ENCODE measurements at places on chromosomes 4 and X.

DNA sequence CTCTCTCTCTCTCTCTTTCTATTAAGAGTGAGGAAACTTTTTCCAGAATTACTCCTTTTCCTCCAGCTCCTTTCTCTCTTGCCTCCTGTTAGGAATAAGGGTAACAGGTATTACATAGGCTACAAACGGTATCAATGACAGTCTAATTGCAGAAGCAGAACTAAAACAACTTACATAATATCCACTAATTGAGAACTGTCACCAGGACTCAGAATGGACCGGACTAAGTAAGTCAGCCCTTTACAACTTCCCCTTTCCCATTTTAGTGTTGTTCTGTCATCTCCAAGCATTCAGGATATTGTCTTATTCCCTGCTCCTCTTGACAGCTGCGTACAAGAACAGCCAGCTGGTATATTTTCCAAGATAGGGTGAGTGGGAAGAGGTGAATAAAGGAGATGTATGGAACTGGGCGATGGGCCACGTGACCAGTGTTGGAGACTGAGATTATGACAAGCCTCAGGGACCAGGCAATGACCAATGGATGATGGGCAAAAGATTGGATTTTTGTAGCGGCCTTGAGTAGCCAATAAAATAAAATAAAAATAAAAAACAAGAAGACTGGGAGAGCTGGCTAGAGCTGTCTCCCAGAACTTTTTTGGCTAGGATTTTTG is 2.3 kb upstream of the FNIP2 start:
- no peak for DNase-seq

DNA sequence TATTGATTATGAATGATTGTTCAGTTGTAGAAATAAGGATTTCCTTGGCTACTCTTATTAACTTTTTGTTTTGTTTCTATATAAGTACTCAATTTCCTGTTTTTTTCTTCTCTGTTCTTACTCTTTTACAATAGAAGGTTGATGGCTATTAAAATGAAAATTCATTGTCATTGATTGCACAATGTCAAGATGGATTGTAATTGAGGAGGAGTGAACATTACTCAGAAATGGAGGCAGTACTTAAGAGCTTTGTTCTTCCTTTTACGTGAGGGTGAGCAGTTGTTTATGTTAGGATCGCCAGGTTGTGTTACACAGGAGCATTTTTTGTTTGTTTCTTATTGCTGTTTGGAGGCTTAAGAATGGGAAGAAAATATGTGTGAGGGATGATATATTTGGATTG is 2062.4 kb downstream of the ARAP2 start:
- DNase-seq = no peak

DNA sequence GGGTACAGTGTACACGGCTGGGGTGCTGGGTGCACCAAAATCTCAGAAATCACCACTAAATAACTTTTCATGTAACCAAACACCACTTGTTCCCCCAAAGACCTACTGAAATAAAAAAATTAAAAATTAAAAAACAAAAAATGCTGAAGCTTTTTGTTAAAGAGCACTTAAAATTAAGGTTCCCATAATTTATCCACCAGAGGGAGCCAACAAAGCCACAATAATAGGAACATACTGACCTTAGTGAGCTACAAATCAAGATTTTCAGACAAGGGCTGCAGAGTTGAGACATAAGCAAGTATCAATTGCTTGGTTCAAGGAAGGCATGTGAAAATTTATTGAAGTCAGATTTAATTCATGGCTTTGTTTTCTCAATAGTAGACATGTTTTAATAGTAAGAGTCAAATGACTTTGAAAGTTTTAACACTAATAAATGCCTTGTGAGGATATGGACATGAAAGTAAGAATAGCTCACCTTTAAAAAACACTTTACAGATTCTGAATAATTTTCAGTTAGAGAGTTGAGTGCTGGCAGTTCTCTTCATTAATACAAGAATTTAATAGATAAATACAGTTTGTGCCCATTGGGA is 43.0 kb upstream of the SCOC start:
- peak; percentile 52 for DNase-seq

DNA sequence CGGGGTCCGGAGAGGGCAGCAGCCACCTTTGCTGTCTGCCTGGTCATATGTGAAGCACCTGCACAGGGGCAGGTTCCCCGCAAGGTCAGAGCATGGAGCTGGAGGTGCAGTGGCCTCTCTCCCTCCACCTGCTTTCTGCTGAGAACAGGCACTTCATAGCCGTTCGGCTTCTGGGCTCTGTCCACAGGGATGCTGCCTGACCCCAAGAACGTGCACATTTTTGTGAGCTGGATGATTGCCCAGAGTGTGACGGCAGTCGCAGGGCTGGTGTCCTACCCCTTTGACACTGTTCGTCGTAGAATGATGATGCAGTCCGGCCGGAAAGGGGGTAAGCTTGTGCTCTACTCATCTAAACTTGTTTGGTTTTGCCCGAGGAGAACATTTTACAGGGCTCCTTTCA is 2.5 kb downstream of the SLC25A4 start:
- no peak for DNase-seq

- DNase-seq = no peak
These were observed 3.7 kb downstream of the SMS start for GRCh38 chrX:21944136-21944615.

GRCh38 chr4:2923141-2923551 is 40.1 kb downstream of the NOP14 start:
- no peak for DNase-seq

GRCh38 chr4:15648600-15648999 is 6.6 kb downstream of the FBXL5 start:
- DNase-seq = no peak

DNA sequence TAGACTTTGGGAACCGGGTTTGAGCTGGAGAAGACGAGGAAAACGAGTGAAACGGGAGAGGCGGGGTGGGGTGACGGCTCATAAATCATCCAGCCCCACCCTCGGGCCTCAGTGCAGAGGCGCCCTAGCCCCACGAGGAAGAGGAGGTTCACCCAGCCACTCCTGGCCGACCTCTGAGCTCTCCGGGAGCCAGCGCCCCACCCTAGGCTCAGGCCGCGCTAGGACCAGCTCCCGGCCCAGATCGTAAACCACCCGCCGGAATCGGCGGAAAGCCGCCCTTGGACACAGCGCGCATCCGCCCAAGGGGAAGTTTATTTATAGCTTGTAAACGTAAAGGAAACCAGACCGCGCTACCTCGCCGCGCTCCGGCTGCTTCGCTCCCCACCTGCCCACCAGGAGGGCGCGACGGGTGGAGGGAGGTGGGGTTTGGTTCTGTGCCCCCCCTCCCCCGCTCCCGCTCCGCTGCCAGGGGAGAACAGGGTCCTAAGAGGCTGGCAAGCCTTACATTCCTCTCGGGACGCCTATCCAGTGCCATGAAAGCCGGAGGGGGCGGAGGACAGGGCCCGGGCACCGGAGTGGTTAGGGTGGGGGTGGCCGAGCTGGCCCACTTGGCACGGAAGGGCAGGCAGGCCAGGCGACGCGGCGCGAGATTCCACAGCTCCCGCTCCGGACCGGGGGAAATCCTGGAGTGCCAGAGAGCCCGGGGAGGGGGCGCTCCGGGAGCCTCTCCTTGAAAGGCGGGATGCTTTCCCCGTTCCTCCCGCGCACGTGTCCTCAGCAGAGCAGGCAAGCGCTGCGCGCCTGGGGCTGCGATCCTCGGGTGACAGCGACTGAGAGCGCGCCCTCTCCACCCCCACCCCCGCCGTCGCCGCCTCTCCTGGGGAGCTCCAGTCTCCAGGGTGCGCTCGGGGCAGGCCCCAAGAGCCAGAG is 84.2 kb downstream of the BCOR start:
- DNase-seq = peak; percentile 90

DNA sequence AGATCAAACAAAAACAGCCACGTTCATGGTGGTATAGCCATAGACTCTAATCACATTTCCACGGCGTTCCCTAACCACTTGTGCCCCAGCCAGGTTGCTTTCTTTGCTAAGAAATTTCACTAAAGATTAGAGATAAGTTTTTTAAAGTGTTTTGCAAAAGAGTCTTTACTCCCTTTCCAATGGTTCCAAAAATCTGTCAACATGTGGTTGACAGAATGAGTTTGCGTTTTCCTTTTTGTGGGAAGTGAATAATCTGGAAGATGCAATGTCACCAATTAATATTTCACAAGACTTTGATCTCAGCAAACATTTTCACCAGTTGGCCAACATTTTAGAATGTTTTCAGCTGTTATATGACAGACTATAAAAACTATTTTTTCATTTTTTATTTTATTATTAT is 35.3 kb downstream of the CXCL1 start:
- no peak for DNase-seq

Measured in small intestine (tissue), 16 donors.